Astrocyte (in vitro differentiated cells and primary cell): ENCODE measurements at places on chromosomes 1 and 21. TPM values are rescaled to one million over a fixed set of nuclear protein-coding genes. Genes with fewer than 3 reads are reported as not detected.

Gene TNNT2
- total RNA-seq, result 2.2 and 6.1 TPM in 2 replicates

Gene RGS4
- total RNA-seq, result 16.2 and 23.8 TPM in 2 replicates

Gene RNF223
- total RNA-seq, result 0.18 and 0.38 TPM in 2 replicates

Gene AGT
- 1.2 and 3.0 TPM in 2 replicates for total RNA-seq

Gene DISP3
- total RNA-seq, result 0.32 and 0.34 TPM in 2 replicates

Gene KRTAP19-3
- total RNA-seq, result not detected in 2 replicates

Gene UBL4B
- total RNA-seq, result not detected in 2 replicates

Gene DIO1
- total RNA-seq, result not detected in 2 replicates

Gene MTARC1
- 4.5 and 8.5 TPM in 2 replicates for total RNA-seq

Gene C8B
- not detected in 2 replicates for total RNA-seq

Gene DISP1
- 4.1 and 4.8 TPM in 2 replicates for total RNA-seq

Gene LCE3D
- not detected in 2 replicates for total RNA-seq

Gene AADACL4
- total RNA-seq, result not detected in 2 replicates

Gene SLC35F3
- total RNA-seq, result 0.38 and 0.57 TPM in 2 replicates

Gene TRIM45
- 2.5 and 3.1 TPM in 2 replicates for total RNA-seq

Gene RAVER2
- 6.6 and 7.1 TPM in 2 replicates for total RNA-seq
